Epithelial cell of proximal tubule (primary cell): ENCODE measurements at places on chromosomes 5 and 9. TPM values are rescaled to one million over a fixed set of nuclear protein-coding genes. Genes with fewer than 3 reads are reported as not detected.

Gene NDST1
- total RNA-seq: 64.2 and 65.4 TPM in 2 replicates

Gene GARIN3
- total RNA-seq: not detected in 2 replicates

Gene ISL1
- not detected in 2 replicates for total RNA-seq

Gene ZNF879
- total RNA-seq: 2.2 and 2.4 TPM in 2 replicates

Gene FOXD4L5
- not detected in 2 replicates for total RNA-seq

Gene CCDC192
- total RNA-seq: not detected in 2 replicates

Gene ACTBL2
- 2.2 and 2.3 TPM in 2 replicates for total RNA-seq

Gene CTNND2
- 0.12 TPM in 1 of 2 replicates, not detected in the other for total RNA-seq

Gene INSL4
- not detected in 2 replicates for total RNA-seq

Gene MARCOL
- not detected in 2 replicates for total RNA-seq

Gene GPX3
- total RNA-seq: 9.3 and 10.9 TPM in 2 replicates

Gene NSG2
- total RNA-seq: not detected in 2 replicates
